ENCODE measurements at places on chromosomes 6 and 20. TPM values are rescaled to one million over a fixed set of nuclear protein-coding genes. Genes with fewer than 3 reads are reported as not detected.

Gene EPB41L1
- total RNA-seq = 29.2 TPM

Gene TMEM239
- not detected for total RNA-seq

Gene LAMA4
- total RNA-seq = 256 TPM

Gene SLC22A3
- 31.0 TPM for total RNA-seq

Gene FAM50B
- 14.7 TPM for total RNA-seq

Measured in gastroesophageal sphincter (tissue), 4 donors.